ENCODE measurements at places on chromosomes 5 and 9.

GRCh38 chr9:2839040-2839439, 4.9 kb downstream of the PUM3 start:
- no peak for DNase-seq

- no peak for DNase-seq
Measured at GRCh38 chr5:161167016-161167767, 315.2 kb upstream of the ATP10B start.

- no peak for DNase-seq
Measured at GRCh38 chr5:601771-602465, 10.2 kb upstream of the CEP72 start.

DNA sequence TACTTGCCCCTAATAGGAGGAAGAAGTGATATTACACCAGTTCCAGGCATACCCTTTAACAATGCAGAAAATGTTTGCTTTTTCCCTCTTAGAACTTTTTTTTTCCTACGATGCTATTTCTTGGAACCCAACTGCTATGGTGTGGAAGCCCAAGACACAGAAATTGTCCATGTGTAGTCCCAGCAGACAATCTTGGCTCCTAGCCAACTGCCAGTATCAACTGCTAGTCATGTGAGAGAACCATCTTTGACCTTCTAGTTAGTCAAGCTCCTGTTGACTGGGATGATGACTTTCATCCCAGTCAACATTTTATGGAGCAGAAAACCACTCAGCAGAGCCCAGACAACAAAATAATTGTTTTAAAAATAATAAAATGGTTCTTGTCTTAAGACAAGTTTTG, 532.4 kb downstream of the TLR4 start:
- DNase-seq: no peak

- peak; percentile 27 for DNase-seq
Measured at GRCh38 chr9:114678795-114679194, 3.2 kb downstream of the TEX48 start.

- DNase-seq: peak; percentile 90
Measured at GRCh38 chr9:129968690-129969485, 74.1 kb downstream of the FNBP1 start.

All from suppressor macrophage treated with lipopolysaccharide for 1 hour (primary cell).